ENCODE measurements at places on chromosomes 3 and 15. TPM values are rescaled to one million over a fixed set of nuclear protein-coding genes. Genes with fewer than 3 reads are reported as not detected.

DNA sequence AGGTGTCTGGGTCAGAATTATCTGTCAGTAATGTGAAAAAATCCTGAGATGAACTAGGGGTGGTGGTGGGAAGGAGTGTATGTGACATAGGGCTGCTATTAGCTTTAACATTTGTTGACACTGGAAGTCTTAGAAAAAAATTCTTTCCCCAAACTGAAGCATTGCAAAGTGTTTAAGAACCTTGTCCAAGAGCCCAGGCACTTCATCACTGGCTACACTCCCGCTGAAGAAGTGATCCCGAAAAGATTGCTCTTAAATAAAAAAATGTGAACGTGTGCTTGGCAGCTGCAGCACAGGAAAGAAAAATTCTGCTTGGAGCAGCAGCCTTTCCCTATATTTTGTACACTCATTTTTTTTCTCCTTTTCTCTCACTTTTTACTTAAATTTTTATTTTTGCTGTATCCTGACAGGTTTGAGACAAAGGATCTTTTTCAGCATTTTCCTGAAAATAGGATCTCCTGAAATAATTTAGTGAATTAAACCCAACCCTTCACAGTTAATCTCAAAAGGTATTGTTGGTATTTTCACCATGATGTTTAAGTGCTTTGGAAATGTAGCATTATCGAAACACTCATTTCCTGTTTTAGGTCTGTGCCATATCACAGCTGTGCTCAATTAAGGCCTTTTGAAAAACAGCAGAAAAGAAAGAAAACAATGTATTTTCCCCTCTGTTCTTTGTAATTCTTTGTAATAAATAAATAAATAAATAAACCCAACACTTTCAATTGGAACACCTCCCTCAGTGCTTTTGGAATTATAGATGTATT lies 477.6 kb downstream of the ZNF385D start:
- no peak for DNase-seq

- DNase-seq = peak; percentile 38
Observed at GRCh38 chr3:151468284-151468917, 7.5 kb upstream of the IGSF10 start.

GRCh38 chr3:196609805-196610515 lies 29.5 kb upstream of the NRROS start:
- peak; percentile 54 for DNase-seq

GRCh38 chr3:134769287-134769868 lies 25.7 kb upstream of the EPHB1 start:
- no peak for DNase-seq

DNA sequence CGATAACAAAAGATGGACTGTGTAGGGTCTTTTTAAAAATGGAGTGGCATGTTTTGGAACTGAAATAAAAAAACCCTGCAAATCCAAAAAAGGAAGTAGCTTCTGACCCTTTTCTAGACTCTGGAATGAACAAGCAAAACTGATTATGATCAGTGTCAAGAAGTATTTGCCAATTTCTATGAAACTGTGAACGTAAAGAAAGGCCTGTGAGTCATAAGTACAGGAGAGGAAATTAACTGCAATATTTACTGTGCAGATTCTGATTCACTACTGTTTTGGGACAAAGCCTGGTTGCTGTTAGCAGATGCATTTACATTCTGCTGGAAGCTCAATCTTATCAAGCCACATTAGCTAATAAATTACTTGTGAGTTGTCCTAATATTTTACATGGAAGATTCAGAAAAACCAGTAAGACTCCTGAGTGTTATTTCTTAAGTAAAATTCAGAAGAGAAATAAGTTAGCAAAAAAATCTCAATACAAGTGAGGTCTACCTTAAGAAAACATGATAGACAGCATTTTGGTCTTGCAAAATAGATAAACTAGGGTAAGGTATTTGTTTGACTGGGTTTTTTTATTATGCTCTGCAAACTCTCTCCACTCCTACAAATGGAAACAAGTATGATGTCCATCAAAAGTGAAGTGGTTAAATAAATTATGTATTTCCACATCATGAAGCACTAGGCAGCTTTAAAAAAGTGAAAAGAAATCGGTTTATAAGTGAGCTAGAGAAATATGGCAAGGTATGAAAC lies 90.2 kb upstream of the LMOD3 start:
- no peak for DNase-seq

Gene RARRES1
- not detected for total RNA-seq

DNA sequence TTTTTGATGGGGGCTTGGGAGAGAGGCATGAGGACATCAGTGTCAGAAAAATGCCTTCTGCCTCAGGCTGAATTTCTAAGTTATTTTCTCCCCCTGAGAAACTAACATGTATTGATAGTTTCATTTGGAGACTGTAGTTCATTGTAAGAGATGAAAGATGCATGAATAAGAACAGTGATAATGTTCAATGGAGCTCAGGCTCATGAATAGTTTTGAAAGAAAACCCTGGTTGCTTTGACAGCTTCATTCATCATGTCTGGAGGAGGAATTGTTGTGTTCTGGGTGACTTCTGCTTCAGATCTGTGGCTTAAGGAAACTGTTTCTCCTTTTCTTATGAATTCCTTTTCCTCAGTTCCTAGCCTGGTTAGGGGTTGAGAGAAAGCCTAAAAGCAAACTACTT lies 204.0 kb upstream of the LRRC3B start:
- DNase-seq = no peak

GRCh38 chr15:60905587-60905986 lies 323.5 kb downstream of the RORA start:
- DNase-seq = peak; percentile 39

All from CD4-positive, alpha-beta memory T cell (primary cell).